ENCODE measurements at places on chromosomes 7 and 10.

GRCh38 chr7:50693455-50694130, 89.1 kb downstream of the GRB10 start:
- no peak for DNase-seq

- DNase-seq, result no peak
Observed at GRCh38 chr7:129083525-129083924, 28.6 kb upstream of the TNPO3 start.

DNA sequence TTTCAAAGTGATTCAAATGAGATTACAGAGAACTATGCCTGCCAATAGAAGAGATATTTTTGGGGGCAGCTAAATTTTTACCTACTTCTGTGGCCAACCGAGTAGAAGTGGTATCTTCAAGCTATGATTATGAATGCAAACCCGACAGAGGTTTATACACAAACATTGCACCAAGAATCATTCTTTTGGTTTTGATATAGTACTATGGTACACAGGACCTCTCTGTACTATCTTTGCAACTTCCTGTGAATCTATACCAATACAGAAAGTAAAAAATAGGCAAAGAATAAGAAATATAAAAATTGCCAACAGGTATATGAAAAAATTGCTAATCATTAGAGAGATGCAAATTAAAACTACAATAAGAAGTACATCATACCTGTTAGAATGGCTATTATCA, 103.2 kb upstream of the VIPR2 start:
- DNase-seq, result no peak

DNA sequence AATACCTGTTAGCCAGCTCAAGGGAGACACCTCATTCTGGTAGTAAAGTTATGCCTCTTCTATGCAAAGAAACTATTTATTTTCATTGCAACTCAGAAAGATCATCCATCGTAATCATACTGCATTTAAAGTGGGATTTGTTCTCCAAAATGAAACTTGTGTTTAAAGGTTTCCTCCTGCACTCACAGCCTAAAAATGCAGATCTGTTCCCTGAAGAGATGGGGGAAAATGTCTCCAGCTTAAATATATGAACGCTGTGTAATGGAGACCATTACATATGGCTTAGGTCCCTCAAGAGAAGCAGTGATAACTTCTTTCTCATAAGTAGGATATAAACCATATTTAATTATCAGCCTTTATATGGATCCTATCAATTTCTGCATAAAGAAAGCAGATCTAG, 665.1 kb downstream of the KCNMA1 start:
- no peak for DNase-seq
